Fibroblast of skin of back (primary cell): ENCODE measurements at places on chromosomes 5 and 9.

DNA sequence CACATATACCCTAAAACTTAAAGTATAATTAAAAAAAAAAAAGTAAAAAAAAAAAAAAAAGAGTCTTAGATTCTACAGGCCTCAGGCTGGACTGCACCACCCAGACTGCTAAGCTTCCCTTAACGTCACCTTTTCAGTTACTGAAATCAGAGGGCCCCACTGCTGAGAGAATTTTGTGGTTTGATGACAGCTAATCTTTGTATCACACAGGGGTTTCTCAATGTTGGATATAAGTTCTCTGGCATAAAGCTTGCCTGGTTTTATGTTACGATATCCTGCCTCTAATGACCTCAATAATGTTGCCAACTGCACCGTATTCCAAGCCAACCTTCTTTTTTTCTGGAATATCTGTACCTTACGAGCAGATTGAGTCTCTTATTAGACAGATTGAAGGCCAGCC, 43.1 kb upstream of the C6 start:
- DNase-seq = no peak

DNA sequence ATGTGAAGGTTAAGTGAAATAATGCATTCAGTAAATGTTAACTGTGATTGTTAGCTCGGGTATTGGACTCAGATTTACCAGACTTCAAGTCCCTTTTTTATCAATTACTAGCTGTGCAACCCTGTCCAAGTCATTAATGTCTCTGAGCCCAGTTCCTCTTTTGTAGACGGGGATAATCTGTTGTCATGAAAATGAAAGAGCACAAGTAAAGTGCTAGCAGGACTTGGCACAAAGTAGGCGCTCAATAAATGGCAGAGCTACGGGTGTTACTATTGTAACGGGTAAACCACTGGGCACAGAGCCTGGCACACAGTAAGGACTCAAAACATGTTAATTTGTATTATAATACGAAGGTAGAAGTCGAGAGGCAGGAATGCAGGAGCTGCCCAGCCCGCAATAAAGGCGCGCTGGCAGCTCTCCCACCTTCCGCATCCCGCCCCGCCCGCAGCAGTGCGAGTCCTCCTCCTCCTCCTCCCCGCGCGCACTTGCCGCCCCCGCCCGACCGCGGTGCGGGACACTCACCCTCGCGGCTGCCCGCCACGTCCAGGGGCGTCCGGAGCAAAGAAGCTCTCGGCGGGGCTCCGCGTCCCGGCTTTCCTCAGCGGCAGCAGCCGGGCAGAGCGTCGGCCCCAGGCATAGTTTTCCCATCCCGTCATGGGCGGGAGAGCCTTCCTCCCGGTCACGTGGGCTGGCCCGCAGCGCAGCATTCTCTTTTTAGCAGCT, at the start of gene C1QTNF2:
C1QTNF2 (minus strand) TSS at position 637 of the 723 bp plus-strand sequence. CDS start 15,615 bp downstream, outside the sequence.
- peak; percentile 78 for DNase-seq

- no peak for DNase-seq
Measured at GRCh38 chr9:81650586-81651515, 38.5 kb downstream of the TLE1 start.

DNA sequence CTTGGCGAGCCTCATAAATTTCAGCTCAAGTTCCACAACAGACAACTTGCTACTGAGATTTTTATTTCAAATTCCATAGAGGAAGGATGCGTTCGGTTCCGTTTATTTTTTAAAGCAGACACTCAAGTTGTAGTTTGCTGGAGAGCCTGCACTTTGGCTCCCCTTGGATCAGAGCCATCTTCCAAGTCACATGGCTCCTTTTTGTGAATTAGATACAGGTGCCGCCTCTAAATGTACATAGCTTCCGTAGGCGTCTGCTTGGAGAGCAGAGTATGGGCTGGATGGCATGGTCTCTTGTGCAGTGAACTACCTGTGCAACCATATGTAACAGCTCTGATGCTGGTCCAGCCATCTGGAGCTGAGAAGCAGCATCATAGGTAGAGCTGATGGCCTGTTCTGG, 73.9 kb upstream of the WWC1 start:
- DNase-seq = no peak

GRCh38 chr5:149445739-149446369, 66.8 kb upstream of the IL17B start:
- DNase-seq = peak; percentile 99

DNA sequence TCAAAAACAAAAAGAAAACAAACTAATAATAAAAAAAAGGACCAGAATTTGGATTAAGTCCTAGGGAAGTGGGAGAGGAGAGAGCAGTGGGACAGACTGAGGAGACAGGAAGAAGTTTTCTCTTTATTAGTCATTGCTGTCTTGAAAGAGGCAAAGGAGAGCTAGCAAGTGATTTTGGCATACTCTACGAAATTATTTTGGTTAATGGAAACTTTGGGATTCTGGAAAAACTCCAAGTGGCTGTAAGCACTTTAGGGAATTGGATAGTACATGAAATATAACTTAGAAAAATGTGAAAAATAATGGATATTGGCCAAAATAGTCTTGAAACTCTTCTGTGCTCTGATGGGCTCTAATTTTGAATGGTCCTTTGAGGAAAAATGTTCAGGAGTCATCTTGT, 1641.8 kb upstream of the WWC1 start:
- DNase-seq = no peak
